ENCODE measurements at places on chromosomes 3 and 15.

GRCh38 chr3:8210882-8211341 lies 290.7 kb upstream of the LMCD1 start:
- DNase-seq = no peak

GRCh38 chr3:107594870-107595269 lies 72.1 kb downstream of the BBX start:
- no peak for DNase-seq

GRCh38 chr15:100186366-100186765 lies 155.4 kb downstream of the ADAMTS17 start:
- DNase-seq = no peak

GRCh38 chr3:58626841-58627569 lies 39.6 kb downstream of the FAM3D start:
- no peak for DNase-seq

- DNase-seq = no peak
Measured at GRCh38 chr15:64717735-64718495, 57.5 kb downstream of the RBPMS2 start.

Data from GM18507 (cell line).